ENCODE measurements at places on chromosomes 11 and 22. TPM values are rescaled to one million over a fixed set of nuclear protein-coding genes. Genes with fewer than 3 reads are reported as not detected.

C22orf15 gene
- total RNA-seq = not detected

GSTT2 gene
- not detected for total RNA-seq

PATE2 gene
- total RNA-seq = not detected

NCAM1 gene
- total RNA-seq = 0.23 TPM

BRSK2 gene
- 0.24 TPM for total RNA-seq

ST3GAL4 gene
- total RNA-seq = 5.6 TPM

- no peak overlapping the region for H3K27ac ChIP-seq
- no peak for DNase-seq
- H3K36me3 ChIP-seq = no peaks in the 10 kb centered on the region
- no peaks in the 10 kb centered on the region for H3K27me3 ChIP-seq
Observed at GRCh38 chr11:47136327-47136726, 40.4 kb downstream of the ARFGAP2 start.

DNA sequence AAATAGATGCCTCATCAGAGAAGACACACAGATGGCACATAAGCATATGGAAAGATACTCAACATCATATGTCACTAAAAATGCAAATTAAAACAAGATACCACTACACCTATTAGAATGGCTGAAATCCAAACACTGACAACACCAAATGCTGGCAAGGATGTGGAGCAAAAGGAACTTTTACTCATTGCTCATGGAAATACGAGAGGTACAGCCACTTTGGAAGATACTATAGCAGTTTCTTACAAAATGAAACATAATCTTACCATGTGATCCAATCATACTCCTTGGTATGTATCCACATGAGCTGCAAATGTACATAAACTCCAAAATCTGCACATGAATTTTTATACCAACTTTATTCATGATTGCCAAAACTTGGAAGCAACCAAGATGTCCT lies 246.0 kb upstream of the ARHGAP42 start:
- H3K36me3 ChIP-seq = no peaks in the 10 kb centered on the region
- H3K27ac ChIP-seq = no peak overlapping the region
- H3K4me1 ChIP-seq = no peaks in the 10 kb centered on the region
- H3K4me3 ChIP-seq = no peak overlapping the region
- no peak for DNase-seq

- DNase-seq = no peak
- no peaks in the 10 kb centered on the region for H3K4me1 ChIP-seq
- H3K4me3 ChIP-seq = no peak overlapping the region
- H3K27ac ChIP-seq = no peak overlapping the region
Observed at GRCh38 chr11:109892321-109892794, 200.8 kb upstream of the ZC3H12C start.

DNA sequence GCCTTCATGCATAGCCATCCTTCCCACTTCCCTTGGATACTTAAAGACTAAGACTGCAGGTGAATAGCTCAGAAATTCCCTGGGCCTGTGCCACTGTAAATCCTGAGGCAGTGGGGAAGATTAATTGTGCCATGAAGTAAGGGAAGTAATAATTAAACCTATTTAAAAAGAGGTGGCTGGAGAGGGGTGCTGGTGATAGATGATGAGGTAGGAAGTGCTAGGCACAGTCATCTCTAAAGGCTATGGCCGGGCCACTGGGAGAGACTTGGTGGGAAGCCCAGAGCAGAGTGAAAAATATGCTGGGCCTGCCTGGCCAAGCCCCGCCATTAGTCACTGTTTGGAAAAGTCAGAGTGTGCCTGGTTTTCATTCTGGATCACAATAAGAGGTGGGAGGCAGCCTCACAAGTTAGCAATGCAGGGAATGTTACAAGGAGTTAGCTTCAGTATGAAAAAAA lies 197.2 kb upstream of the PITPNB start:
- no peak for DNase-seq
- H3K36me3 ChIP-seq = no peaks in the 10 kb centered on the region
- H3K4me3 ChIP-seq = no peak overlapping the region
- peaks cover 2% of the 10 kb centered on the region for H3K27me3 ChIP-seq
- no peaks in the 10 kb centered on the region for H3K4me1 ChIP-seq

DNA sequence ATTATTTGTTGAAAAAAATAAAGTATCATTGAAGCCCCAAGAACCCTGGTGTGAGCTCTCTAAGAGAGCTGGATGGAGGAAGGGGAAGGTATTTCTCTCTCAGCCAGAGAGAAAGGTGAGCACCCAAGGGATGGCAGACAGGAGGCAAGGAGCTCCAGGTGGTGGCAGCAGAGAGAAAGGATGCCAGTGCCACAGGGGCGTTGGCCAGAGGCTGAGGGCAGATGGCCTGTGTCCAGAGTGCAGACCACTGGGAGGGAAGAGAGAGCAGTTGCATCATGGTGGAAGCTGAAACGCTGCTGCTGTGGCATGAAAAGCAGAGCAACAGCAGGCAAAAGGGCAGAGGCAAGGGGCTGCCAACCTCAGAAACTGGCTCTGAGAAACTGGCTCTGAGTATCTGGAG lies 8.5 kb downstream of the SPON1 start:
- no peak overlapping the region for H3K27ac ChIP-seq
- H3K4me3 ChIP-seq = no peak overlapping the region
- peaks cover 4% of the 10 kb centered on the region for H3K27me3 ChIP-seq
- H3K36me3 ChIP-seq = no peaks in the 10 kb centered on the region
- no peak for DNase-seq

DNA sequence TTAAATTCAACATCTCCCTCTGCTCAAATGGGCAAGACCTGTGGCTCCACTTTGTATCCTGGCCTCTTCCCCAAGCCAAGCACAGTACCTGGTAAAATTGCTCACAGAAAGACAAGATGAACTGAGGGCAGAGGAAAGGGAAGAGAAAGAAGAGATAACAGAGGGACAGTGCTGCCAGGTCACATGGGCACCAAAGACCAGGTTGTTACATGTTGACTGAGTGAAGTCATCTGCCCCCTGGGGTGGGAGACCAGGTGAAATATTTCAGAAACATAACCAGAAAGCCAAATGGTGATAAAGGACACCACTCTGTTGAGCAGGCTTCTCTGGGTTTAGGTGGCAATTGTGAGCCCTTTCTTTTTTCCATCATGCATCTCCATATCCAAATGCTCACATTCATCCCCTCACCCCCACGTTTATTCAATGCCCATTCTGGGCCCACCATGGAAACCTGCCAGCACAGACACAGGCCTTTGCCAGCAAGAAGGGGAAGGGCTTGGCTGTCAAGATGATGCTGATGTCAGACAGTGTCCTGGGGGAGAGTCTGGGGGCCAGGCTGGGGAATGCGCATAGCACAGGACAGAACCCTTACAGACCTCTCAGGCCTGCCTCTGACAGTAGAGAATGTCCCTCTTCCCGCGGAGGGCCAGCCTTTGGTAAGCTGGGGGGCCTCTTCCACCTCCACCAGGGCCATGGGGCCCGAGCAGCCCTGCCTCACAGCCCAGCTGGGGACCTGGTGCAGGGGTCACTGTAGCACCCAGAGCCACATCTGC lies 51.6 kb downstream of the DGCR2 start:
- H3K4me3 ChIP-seq = no peak overlapping the region
- no peaks in the 10 kb centered on the region for H3K27me3 ChIP-seq
- peaks cover 31% of the 10 kb centered on the region for H3K36me3 ChIP-seq
- no peak overlapping the region for H3K27ac ChIP-seq
- no peak for DNase-seq

- no peak overlapping the region for H3K27ac ChIP-seq
- no peaks in the 10 kb centered on the region for H3K27me3 ChIP-seq
- no peak overlapping the region for H3K4me3 ChIP-seq
- H3K36me3 ChIP-seq = peaks cover 4% of the 10 kb centered on the region
- DNase-seq = peak; percentile 9
Observed at GRCh38 chr11:47179655-47179991, 2.9 kb upstream of the ARFGAP2 start.

GRCh38 chr11:16946477-16947282 lies 67.5 kb downstream of the PLEKHA7 start:
- DNase-seq = peak; percentile 72
- no peaks in the 10 kb centered on the region for H3K27me3 ChIP-seq
- H3K4me3 ChIP-seq = peak overlapping the region; percentile 39
- H3K27ac ChIP-seq = peak overlapping the region; percentile 64

GRCh38 chr11:117748771-117749540 lies 48.1 kb downstream of the DSCAML1 start:
- no peak overlapping the region for H3K4me3 ChIP-seq
- no peak for DNase-seq
- no peaks in the 10 kb centered on the region for H3K36me3 ChIP-seq
- no peak overlapping the region for H3K27ac ChIP-seq
- no peaks in the 10 kb centered on the region for H3K27me3 ChIP-seq
- H3K4me1 ChIP-seq = no peaks in the 10 kb centered on the region

DNA sequence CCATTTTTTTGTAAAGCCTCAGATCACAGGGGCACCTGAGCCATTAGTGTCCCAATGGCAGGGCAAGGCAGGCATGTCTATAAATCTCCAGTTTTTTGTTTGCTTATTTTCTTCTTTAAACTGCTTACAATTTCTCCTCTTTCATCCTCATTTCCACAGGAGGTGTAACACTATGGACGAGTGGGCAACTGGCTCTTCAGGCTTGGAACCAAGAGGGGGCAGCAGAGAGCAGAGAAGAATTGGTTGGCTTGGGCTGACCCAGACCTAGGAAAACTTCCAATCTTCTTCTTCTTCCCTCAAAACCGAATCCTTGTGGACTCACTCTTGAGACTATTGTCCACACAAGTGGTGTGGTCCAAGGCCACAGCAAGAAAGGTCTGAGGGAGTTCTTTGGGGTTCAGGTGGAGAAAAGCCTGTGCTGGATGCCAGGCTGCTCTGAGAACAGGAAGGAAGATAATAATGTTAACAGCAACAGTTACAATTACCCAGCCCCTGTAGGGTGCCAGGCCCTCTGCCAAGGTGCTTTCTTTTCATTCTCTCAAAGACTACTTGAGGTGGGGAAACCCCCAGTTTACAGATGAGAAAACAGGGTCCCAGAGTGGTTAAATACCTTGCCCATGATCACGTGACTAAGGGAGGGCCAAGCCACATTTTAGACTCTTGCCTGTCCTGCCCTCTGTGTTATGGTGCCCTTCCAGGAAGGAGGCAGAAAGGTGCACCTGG lies 70.7 kb upstream of the E2F8 start:
- H3K4me1 ChIP-seq = peaks cover 6% of the 10 kb centered on the region
- H3K36me3 ChIP-seq = no peaks in the 10 kb centered on the region
- DNase-seq = peak; percentile 19
- H3K4me3 ChIP-seq = no peak overlapping the region

DNA sequence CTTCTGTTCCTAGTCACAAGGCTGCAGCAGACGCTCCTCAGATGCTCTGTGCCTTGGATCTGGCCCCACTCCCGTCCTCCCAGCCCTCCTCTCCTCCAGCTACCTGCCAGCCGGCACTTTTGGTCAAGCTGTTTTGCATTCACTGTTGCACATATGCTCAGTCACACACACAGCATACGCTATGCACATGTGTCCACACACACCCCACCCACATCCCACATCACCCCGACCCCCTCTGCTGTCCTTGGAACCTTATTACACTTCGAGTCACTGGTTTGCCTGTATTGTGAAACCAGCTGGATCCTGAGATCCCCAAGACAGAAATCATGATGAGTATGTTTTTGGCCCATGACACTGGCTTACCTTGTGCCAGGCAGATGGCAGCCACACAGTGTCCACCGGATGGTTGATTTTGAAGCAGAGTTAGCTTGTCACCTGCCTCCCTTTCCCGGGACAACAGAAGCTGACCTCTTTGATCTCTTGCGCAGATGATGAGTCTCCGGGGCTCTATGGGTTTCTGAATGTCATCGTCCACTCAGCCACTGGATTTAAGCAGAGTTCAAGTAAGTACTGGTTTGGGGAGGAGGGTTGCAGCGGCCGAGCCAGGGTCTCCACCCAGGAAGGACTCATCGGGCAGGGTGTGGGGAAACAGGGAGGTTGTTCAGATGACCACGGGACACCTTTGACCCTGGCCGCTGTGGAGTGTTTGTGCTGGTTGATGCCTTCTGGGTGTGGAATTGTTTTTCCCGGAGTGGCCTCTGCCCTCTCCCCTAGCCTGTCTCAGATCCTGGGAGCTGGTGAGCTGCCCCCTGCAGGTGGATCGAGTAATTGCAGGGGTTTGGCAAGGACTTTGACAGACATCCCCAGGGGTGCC lies 109.8 kb downstream of the BCR start:
- H3K4me3 ChIP-seq = no peak overlapping the region
- no peak for DNase-seq
- no peaks in the 10 kb centered on the region for H3K27me3 ChIP-seq
- H3K36me3 ChIP-seq = peaks cover 8% of the 10 kb centered on the region

DNA sequence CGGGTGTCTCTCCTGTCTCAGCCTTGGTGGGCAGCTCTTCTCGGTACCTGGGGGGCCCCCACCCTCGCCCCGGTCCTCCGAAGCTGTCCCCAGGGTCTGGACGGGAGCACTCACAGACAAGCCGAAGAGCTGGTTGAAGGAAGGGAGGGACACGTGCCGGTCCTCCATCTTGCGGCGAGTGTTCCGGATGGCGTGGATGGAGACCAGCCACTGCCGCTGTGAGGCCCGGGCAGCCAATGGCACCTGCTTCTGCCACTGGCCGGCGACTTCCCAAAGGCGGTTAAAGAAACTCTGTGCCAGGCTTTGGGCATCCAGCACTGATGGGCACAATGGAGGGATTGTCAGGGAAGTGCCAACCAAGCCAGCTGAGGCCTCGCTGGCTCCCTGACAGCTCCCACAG lies 18.7 kb downstream of the PPM1F start:
- no peak for DNase-seq
- no peak overlapping the region for H3K4me3 ChIP-seq
- no peaks in the 10 kb centered on the region for H3K27me3 ChIP-seq
- H3K36me3 ChIP-seq = no peaks in the 10 kb centered on the region
- H3K27ac ChIP-seq = no peak overlapping the region

GRCh38 chr11:45097721-45098493 lies 48.5 kb upstream of the PRDM11 start:
- H3K4me3 ChIP-seq = no peak overlapping the region
- H3K27me3 ChIP-seq = no peaks in the 10 kb centered on the region
- H3K4me1 ChIP-seq = peaks cover 7% of the 10 kb centered on the region
- H3K36me3 ChIP-seq = no peaks in the 10 kb centered on the region
- H3K27ac ChIP-seq = no peak overlapping the region
- DNase-seq = no peak

GRCh38 chr22:32820131-32821119 lies 18.9 kb downstream of the TIMP3 start:
- H3K4me1 ChIP-seq = no peaks in the 10 kb centered on the region
- no peak overlapping the region for H3K4me3 ChIP-seq
- H3K36me3 ChIP-seq = no peaks in the 10 kb centered on the region
- H3K27me3 ChIP-seq = no peaks in the 10 kb centered on the region
- DNase-seq = no peak
- H3K27ac ChIP-seq = no peak overlapping the region

- no peaks in the 10 kb centered on the region for H3K4me1 ChIP-seq
- H3K36me3 ChIP-seq = no peaks in the 10 kb centered on the region
- no peak for DNase-seq
- no peak overlapping the region for H3K4me3 ChIP-seq
- no peak overlapping the region for H3K27ac ChIP-seq
Observed at GRCh38 chr22:44728761-44729324, 23.5 kb upstream of the ARHGAP8 start.

GRCh38 chr11:46176421-46176820 lies 55.2 kb upstream of the PHF21A start:
- H3K4me1 ChIP-seq = no peaks in the 10 kb centered on the region
- no peak overlapping the region for H3K4me3 ChIP-seq
- peaks cover 3% of the 10 kb centered on the region for H3K27me3 ChIP-seq
- no peak overlapping the region for H3K27ac ChIP-seq

- H3K4me1 ChIP-seq = no peaks in the 10 kb centered on the region
- no peaks in the 10 kb centered on the region for H3K36me3 ChIP-seq
- H3K27ac ChIP-seq = no peak overlapping the region
- H3K4me3 ChIP-seq = no peak overlapping the region
Observed at GRCh38 chr11:62122076-62122475, 1.7 kb upstream of the INCENP start.
